ENCODE measurements at places on chromosomes 11 and 22.

GRCh38 chr22:42307806-42308563 is 37.5 kb upstream of the TCF20 start:
- no peak for DNase-seq

GRCh38 chr11:122995526-122995925 is 13.9 kb upstream of the BSX start:
- DNase-seq, result no peak

DNA sequence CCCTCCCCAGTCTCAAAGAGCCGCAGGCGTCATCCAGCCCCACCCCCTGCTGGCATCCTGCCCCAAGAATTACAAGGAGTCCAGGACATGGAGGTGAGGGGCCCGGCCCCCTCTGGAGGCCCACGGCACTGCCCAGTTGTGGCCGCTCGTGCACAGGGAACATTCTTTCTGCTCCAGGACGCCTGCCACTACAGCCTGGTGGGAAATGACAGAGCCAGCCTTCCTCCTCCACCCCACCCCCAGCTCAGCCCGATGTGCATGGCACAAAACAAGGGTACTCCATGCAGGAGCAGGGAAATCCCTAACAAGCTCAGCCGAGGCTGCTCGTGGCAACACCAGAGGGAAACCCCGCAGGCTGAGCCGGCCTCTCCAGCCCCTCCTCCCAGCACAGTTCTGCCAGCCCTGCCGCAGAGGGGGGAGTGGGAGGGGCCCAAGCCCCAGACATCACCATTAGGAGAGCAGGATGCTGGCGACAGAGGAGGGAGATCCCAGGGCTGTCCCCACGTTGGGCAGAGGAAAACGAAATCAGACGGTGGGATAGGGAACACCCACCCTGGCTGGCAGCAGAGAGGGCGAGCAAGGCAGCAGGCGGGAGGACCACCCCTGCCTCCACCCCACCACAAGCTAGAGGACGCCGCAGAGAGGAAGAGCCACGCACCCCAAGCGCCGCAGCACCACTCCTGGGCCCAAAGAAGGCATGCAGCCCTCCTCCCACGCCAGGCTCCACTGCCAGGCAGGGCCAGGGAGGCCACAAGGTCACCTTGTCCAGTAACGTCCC is 10.0 kb downstream of the IGSF9B start:
- DNase-seq, result no peak

- DNase-seq, result no peak
Measured at GRCh38 chr11:74725701-74726100, 5.5 kb downstream of the CHRDL2 start.

- DNase-seq, result no peak
Measured at GRCh38 chr11:31817621-31818424, 6.7 kb upstream of the PAX6 start.

DNA sequence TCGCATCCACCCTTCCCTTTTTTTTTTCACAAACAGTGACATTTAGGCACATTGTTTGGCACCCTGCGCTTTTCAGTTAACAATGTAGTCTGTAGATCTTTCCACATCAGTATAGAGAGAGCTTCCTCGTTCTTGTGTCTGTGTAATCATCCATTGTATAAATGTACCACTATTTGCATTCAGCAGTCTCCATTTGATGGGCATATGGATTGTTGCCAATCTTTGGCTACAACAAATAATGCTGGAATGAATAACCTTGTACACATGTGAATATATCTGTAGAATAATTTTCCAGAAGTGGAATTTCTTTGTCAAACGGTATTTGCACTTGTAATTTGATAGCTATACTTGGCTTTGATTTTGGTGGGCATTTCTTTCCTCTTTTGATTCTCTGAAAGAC is 17.1 kb downstream of the MPEG1 start:
- DNase-seq, result no peak

DNA sequence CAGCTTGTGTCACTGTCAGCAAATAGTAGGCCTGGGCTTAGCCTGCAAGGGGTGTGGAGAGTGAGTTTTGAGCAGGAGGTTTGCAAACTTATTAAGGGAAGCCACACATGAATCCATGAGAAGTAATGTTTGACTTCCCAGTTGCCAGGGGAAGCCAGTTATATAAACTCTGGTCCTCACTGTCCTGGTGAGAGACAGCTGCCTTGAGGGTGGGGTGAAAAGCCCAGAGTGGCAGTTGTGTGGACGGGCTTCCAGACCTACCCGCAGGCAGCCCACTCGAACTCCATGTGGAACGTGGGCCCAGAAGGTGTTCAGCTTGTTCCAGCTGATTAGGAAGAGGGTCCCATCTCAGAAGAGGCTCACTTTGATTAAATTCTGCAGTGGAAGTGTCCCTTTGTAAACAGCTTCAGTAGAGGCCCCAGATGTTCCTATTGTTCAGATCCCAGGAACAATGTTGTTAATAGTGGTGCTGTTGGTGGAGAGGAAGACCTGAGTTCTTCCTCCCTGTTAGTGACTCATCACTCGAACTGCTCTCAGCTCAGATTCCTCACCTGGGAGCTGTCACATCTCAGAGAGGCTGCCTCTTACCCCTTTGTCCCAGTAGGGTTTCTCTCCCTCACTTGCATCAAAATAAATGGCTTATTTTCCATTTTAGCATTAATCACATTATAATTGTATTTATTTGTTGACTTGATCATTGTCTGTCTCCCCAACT is 63.4 kb downstream of the GRAMD1B start:
- no peak for DNase-seq

- no peak for DNase-seq
Measured at GRCh38 chr11:69928975-69929374, 109.8 kb upstream of the FGF3 start.
